ENCODE measurements at places on chromosomes 1 and 21.

GRCh38 chr1:117467336-117467735 is 100.1 kb downstream of the MAN1A2 start:
- no peak for DNase-seq

GRCh38 chr1:244704107-244704506 is 51.2 kb downstream of the DESI2 start:
- DNase-seq: no peak

GRCh38 chr1:211606332-211606913 is 27.5 kb upstream of the SLC30A1 start:
- peak; percentile 19 for DNase-seq

DNA sequence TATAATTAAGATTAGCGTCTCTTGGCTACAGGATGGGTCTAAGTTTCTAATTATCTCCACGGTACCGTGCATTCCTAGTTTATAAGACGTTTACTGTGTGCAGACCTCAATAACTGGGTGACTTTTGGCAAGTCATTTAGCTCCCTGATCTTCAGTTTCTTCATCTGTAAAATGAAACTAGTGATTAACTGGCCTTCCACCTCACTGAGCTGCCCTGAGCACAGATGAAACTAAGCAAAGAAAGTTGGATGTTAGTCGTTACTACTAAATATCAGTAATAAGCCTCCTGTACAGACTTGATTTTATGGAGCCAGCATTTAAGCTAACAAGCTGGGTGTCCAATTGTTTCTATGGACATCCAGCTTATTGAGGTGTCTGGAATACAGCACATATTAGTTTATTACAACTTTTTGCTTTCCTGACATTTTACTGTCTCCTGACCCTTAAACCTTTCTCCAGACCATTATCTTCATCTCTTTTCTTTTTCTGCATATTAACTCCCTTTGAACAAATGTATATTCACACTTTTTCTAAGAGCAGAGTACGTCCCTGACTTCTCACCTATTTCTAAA is 1.1 kb downstream of the CR2 start:
- no peak for DNase-seq

DNA sequence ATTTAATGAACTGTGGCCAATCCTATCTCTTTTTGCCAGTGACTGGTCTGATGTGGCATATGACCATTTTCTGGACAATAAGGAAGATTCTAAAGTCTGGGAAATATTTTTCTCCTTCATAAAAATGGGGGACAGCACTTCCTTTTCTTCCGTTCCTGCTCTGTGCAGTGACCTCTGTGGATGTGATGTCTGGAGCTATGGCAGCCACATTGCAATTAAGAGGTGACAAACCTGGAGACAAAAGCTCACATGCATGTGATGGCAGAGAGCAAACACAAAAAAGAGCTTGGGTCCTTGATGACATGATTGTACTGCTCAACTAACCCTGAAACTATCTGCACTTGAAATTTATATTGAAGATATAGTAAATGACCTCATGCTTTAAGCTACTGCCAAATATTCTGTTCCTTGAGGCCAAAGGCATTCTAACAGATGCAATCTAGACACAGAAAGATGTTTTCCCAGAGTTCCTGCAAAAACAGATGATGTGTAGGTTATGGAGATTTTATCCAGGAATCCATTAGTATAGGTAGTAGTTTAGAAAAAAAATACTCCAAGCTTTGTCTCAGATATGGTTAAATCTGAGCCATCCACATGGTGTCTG is 2.2 kb upstream of the MAGI3 start:
- DNase-seq: no peak

GRCh38 chr1:151013518-151013917 is 5.3 kb downstream of the PRUNE1 start:
- DNase-seq: no peak

GRCh38 chr1:229945795-229946194 is 121.2 kb upstream of the GALNT2 start:
- DNase-seq: no peak

DNA sequence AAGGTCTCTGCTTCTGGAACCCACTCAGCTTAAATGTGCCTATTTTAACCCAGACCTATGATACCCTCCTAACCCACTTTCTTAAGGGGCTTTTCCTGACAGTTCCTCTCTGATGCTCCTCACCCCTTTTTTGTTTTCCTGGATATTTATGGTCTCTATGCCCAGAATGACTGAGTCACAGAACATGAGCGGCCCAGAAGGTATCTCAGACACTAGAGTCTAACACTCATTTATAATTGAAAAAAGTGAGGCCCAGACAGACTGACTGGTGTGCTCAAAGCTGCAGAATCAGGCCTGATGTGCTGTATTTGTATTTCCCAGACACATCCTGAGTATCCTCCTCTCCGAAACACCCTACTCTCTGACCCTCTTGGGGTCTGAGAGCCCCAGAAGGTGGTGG is 44.0 kb downstream of the LRRC71 start:
- DNase-seq: no peak

GRCh38 chr21:32481875-32482408 is 69.4 kb downstream of the EVA1C start:
- DNase-seq: no peak

Measured in CD4-positive, alpha-beta T cell treated with Interferon alpha-2 for 1 hour (primary cell).